Mesenteric fat pad (tissue), 1 donor: ENCODE measurements at places on chromosomes 5 and 9.

GRCh38 chr9:32406046-32406445, 21.6 kb downstream of the ACO1 start:
- no peak for DNase-seq

DNA sequence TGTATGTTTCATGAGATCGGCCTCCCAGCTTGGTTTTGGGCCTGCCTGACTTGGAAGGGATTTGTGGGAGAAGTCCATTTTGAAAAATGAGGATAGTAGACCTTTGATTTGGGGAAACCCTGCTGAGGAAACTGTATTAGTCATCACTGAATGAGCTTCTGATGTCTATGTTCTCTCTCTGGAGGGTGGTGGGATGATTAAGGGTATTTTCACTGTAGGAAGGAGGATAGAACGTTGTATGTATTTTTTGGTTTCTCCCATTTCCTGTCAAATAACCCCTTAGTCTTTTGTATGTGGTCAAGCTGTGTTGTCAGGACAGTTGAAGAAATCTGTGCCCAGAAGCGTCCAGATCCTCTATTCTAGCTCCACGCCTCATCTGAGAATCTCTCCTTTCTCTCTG, 151.9 kb downstream of the INSYN2B start:
- DNase-seq = no peak

DNA sequence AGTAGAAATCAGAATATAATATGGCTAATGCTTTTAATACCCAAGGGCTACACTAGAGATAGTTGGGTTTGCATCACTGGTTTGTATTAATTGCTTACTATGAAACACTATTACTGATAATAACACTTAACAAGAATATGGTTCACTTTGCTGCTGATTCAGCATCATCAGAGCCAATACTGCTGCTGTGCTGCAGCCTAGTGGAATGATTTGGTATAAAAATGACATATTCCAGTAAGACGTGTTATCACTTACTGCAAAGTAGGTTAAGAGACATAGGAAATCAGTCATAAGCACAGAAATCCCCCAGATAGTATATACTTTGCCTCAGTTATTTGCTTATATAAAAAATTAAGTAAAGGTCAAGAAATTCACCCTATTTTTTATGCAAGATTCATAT, 2.8 kb downstream of the CDH10 start:
- DNase-seq = no peak

DNA sequence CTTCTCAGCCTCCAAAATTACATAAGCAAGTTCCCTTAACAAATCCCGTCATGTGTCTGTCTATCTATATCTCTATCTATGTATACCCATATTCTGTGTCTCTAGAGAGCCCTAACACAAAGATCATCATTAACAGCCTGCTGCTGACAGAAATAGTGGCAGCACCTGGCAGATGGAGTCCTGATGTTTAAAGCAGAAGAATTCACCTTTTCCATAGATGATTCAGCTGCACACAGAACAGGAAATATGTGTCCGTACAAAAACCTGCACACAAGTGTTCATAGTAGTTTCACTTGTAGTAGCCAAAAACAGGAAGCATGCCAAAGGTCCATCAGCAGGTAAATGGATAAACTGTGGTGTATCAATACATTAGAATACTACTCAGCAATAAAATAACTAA, 45.0 kb upstream of the ACO1 start:
- no peak for DNase-seq

GRCh38 chr5:117587111-117587510, 1012.5 kb upstream of the SEMA6A start:
- DNase-seq = no peak

GRCh38 chr5:157516006-157516405, 56.0 kb downstream of the NIPAL4 start:
- DNase-seq = no peak

DNA sequence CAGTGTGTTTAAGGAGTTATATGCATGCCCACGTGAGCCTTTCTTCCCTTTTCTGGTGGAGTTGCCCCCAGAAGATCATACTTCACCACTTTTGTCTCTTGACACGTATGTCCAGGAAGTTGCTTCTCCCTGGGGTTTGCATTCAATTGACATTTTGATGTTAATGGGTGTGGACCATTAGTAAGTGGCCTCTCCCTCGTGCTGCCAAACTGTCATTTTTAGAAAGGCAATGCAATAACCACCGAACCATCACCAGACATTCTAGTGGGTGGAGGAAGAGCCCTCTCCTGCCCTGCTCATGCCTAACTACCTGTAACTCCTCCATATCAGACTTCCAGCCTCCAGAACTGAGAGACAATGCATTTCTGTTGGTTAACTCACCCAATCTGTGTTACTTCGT, 290.8 kb downstream of the ATPSCKMT start:
- DNase-seq = no peak

- no peak for DNase-seq
Measured at GRCh38 chr9:130407916-130408663, 36.7 kb upstream of the ASS1 start.

DNA sequence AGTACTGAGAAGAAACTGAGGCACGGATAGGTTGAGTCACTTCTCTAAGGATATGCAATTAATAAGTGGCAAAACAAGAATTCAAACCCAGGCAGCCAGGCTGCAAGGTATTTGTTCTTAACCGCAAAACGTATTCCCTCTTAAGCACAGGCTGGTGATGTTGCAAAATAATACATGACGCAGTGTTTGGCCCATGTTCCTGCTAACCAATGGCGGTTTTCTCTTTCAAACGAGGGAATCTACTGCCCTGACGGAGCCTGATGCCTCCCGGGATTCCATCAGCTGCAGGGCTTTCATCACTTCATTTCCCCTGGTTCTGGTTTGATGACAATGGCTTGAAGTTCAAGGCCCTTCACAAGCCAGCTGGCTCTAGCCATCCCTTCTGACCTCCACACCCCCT, 154.8 kb downstream of the SLIT3 start:
- DNase-seq = no peak

DNA sequence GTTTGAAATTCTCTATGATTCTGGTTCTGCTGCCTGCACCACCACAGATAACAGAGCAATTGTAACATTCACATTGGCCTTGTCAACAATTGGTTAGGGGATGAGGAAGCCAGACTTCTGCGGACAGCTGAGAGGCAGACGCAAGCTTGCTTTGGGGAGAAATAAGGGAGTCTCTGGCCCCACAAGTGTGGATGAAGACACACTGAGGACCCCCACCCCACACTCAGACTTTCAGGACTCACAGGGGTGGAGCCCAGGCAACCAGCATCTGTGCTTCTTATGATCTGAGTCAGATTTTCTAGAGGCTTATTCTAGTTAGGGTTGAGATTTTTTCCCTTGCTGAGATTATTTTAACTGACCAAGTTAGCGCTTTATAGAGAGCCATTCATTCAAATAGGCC, 140.3 kb upstream of the IRX2 start:
- peak; percentile 74 for DNase-seq

- no peak for DNase-seq
Measured at GRCh38 chr5:85663708-85664031, 954.1 kb upstream of the COX7C start.

DNA sequence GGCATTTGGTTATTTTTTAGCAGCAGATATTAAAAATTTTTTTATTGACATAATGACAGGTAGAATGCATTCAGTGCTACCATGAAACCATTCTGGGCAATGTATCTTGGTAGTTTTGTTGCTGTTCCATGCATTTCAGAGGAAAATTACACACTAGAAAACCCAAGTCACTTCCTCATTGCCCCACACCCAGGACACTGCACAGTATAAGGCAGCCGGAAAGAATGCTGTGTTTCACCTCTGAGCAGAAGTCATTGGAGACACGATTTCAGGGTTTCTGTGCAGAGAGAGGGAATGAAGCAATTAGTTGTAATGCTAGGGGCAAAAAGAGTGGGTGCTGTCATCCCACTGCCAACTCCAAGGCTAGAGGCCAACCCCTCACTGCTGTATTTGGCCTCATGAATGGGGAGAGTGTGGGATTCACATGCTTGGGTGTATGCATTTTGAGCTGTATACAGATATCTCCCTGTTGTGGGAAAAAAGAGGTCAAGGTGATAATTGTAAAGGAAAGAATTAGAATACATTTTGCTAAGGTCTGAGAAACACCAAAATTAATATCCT, 290.5 kb downstream of the BNC2 start:
- DNase-seq = no peak

- DNase-seq = no peak
Measured at GRCh38 chr9:136488247-136489214, 5.7 kb upstream of the SEC16A start.

DNA sequence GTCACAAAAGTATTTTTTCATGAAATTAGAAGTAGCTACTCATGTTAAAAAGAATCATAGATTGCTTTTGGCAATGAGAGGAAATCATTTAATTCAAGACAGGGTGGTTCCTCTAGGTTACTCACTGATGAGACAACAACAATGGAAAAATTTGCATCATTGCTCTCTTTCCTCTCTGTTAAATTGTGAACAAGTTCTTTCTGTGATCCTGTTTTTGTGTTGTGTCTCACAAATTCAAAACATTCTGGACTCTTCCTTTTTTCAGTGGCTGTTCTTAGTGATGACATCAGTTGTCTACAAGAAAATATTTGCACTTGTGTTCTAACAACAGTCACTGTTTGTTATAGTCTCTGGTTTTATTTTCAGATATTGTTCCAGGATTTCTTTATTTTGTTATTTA, 95.3 kb downstream of the XRCC4 start:
- no peak for DNase-seq

DNA sequence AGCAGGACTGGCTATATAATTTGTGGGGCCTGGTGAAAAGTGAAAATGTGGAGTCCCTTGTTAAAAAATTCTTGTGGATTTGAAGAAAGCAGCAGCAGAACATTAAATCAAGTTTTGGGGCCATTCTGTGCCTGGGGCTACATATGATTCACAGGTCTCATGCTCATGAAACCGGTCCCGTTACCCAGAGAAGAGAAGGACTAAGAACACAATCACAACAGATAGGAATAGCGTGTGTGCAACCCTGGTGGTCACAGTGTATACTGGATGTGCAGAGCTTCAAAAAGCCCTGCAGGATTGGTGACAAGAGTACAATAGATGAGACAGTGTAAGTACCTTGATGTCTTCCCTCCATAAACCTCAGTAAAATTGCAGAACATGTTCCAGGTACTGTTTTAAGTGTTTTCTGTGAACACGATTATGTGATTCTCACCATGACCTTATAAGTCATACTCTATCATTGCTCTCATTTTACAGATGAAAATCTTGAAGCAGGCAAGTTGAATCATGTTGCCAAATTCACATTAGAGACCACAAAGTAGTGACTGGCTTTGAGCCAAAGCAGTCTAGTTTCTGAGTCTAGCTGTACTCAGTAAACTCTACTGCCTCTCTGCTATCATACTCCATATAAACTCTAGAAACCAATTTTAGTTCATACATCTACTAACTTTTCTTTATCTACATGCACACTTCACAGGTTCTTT, 636.5 kb downstream of the TAF11L14 start:
- no peak for DNase-seq

DNA sequence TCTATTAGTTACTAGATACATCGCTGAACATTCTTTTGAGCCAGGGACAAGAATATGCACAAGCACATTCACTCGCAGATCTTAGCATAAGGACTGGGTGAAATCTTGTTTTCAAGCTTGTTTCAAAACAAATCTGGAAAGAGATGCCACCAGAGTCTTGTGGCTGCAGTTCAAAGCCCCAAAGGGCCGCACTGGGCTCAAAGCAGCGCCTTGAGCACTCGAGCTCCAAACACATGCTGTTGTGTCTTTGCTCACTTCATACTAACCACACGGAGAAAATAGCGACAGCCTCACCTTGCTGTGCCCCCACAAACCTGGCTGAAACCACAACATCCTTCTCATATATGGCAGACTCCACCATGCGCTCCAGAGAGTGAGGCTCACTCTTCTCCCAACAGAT, 34.2 kb upstream of the IL7R start:
- no peak for DNase-seq

DNA sequence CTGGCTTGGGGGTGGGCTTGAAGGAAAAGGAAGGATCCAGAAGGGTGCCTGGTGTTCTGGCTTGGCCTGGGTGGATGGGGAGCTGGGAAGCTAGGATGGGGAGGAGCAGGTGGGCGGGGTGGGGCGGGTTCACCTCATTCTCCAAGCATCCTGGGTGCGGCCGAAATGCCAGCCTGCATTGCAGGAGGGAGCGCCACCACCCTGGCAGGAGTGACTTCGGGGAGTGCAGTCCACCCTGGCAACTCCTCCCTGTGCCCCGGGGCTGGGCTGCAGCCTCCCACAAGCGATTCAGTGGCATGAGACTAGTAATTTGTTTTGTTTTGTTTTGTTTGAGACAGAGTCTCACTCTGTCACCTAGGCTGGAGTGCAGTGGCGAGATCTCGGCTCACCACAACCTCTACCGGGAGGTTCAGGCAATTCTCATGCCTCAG, 5.5 kb downstream of the TTC16 start:
- DNase-seq = no peak

- DNase-seq = no peak
Measured at GRCh38 chr9:135893104-135893503, 14.2 kb downstream of the CAMSAP1 start.

- DNase-seq = no peak
Measured at GRCh38 chr9:76296561-76297310, 97.5 kb downstream of the RFK start.

GRCh38 chr5:68418680-68419079, 203.1 kb downstream of the PIK3R1 start:
- DNase-seq = no peak

DNA sequence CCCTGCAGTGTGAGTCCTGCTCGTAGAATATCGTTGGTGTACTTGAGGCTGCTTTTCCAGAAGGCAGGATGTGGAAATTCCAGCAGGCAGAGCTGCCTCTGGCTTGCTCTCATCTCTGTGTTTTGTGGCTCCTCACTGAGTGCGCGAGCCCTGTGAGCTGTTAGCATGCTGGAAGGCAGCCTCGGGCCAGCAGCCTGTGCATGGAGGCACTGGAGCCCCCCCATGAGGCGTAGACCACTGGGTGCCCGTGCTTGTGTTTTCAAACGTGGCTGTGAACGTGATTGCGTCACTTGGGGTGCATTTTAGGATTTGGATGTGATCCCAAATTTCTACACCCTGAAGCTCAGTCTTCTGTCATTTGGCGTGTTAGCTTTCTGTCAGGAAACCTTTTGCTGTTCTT, 3.2 kb downstream of the WDR5 start:
- DNase-seq = no peak

DNA sequence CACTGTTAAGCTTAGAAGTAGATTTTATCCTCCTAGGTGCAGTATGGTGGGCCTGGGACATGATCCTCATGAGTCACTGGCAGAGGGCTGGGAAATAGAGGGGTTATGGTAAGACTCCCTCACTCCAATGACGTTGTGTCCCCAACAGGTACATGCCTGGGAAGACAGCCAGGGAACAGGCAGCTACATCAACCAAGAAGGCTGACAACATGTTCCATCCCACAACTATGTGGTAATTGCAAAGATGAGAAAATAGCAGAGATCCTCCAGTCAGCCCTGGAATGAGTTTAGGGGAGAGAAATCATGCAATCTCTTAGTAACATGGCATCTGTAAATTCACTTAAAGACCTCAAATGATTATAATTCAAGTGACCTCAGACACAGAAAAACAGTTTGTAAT, 114.4 kb upstream of the LIFR start:
- no peak for DNase-seq

GRCh38 chr9:16241231-16241630, 629.2 kb downstream of the BNC2 start:
- no peak for DNase-seq

GRCh38 chr5:136729901-136730355, 364.6 kb upstream of the TRPC7 start:
- no peak for DNase-seq
